H9 (cell line): ENCODE measurements at places on chromosomes 1 and 21. TPM values are rescaled to one million over a fixed set of nuclear protein-coding genes. Genes with fewer than 3 reads are reported as not detected.
A peak's percentile ranks its signal among the peaks of the same experiment; 100 is the strongest.

- no peak for DNase-seq
These were observed 2.9 kb upstream of the HTR6 start for GRCh38 chr1:19661721-19662228.

Gene CR2
- total RNA-seq: 1.3 and 1.8 TPM in 2 replicates

Gene CDCA8
- 47.7 and 48.5 TPM in 2 replicates for total RNA-seq

Gene ARTN
- 10.6 and 11.6 TPM in 2 replicates for total RNA-seq

Gene MMEL1
- total RNA-seq: 0.42 and 0.59 TPM in 2 replicates

DNA sequence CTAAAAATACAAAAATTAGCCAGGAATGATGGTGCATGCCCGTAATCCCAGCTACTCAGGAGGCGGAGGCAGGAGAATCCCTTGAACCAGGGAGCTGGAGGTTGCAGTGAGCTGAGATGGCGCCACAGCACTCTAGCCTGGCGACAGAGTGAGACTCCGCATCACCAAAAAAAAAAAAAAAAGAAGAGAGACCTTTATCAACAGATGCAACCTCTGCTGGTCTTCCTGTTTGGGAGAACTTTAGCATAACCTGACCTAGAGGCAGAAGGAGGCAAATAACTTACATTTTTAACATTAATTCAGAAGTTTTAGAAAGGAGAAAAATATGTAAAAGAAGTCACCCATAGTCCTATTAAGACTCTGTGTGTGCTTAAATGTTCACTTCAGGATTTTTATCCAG lies 32.4 kb downstream of the SLAMF1 start:
- no peak for DNase-seq

- peak; percentile 95 for DNase-seq
These were observed at the start of gene IFT25 for GRCh38 chr1:53945433-53946251. Gene IFT25, minus strand, starts transcription at chr1:53945699. Its CDS starts 5,617 bp downstream, at chr1:53940082.

GRCh38 chr1:216651826-216652418 lies 71.3 kb downstream of the ESRRG start:
- DNase-seq: no peak

GRCh38 chr1:235045034-235045690 lies 83.5 kb downstream of the TOMM20 start:
- no peak for DNase-seq

Gene DYNLT5
- 0.83 and 0.86 TPM in 2 replicates for total RNA-seq

Gene SPRR5
- not detected in 2 replicates for total RNA-seq

Gene ANGPTL1
- not detected in 2 replicates for total RNA-seq

DNA sequence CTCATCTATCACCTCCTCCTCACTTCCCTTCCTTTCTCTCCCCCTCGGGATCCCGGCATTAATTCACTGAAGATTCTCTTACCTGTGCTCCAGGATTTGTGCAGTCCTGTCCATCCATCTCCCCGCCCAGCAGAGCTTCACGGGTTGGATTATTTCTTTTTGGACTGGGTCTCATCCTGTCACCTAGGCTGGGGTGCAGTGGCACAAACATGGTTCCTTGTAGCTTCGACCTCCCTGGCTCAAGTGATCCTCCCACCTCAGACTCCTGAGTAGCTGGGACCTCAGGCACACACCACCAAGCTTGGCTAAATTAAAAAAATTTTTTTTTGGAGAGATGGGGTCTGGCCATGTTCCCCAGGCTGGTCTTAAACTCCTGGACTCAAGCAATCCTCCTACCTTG lies 12.3 kb upstream of the CSF3R start:
- DNase-seq: no peak

DNA sequence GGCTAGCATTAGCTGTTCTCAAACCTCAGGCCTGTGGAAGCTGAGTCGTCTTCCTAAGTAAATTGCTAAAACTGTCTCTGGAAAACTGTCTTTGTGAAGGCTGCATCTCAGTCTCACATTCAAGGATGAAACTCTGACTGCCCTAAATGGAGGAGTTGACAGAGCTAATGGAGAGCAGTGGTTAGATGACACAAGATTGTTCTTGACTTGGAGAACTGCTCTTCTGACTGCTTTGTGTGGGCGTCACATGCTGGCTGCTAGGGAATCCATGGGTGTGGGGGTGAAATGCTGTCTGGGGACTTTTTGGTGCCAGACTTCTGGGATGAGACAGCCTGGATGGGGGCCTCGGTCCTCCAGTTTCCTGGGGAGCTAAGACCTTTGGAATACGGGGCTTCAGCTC lies 24.5 kb upstream of the TSPAN2 start:
- no peak for DNase-seq

DNA sequence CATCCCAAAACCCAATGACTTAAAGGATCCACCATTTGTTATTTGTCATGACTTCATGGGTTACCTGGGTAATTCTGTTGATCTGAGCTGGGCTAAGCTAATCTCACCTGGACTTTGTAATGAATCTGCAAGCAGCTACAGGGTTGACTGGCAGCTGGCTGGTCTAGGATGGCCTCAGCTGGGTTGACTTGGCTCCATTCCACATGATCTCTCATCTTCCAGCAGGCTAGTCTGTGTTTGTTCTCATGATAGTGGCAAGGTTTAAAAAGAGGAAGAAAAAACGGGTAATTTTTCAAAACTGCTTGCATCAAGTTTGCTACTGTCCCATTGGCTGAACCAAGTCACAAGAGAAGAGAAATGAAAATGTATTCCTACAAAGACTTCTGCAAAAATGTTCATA lies 24.8 kb upstream of the ZMYM4 start:
- no peak for DNase-seq

- DNase-seq: peak; percentile 93
These were observed 1.1 kb downstream of the BRWD1 start for GRCh38 chr21:39312112-39313041.

Gene GJA4
- total RNA-seq: 1.4 and 2.1 TPM in 2 replicates

GRCh38 chr1:26132128-26132833 lies 20.7 kb downstream of the PDIK1L start:
- peak; percentile 54 for DNase-seq

GRCh38 chr1:229370601-229371021 lies 27.8 kb upstream of the CCSAP start:
- no peak for DNase-seq

DNA sequence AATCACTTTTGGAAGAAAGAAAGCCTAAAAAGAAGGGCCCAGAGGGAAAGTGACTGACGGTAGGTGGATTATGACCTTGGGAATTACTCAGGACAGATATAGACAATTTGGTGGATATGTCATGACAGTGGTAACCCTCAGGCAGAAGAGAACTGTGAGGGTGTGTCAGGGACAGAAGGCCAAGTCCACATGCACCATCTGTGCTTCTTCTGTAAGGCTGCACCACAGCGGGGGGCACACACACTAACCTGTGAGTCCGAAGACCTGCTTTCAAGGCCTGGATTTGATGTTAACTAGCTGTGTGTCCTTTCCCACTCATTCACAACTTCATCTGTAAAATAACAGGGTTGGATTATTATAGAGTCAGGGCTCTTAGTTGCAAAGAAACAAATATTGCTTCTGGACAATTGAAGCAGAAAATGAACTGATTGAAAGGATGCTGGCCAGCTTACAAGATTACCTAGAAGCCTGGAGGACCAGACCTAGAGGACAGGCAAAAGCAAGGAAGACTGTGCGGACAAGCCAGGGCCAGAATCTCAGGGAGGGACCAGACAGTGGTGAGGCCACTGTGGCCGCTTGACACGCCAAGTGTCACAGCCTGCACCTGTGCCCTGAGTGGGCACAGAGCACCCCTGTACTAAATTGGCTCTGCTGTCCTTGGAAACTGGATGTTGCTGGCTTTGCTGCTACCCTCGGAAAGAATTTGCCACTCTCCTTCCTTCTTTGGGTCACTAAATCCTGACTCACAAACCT lies 34.7 kb upstream of the USP24 start:
- no peak for DNase-seq

Gene FGR
- 0.15 TPM in 1 of 2 replicates, not detected in the other for total RNA-seq
